ENCODE measurements at places on chromosomes 4 and X.

- DNase-seq: no peak
Measured at GRCh38 chr4:87360338-87360935, 30.6 kb downstream of the HSD17B11 start.

GRCh38 chrX:2928583-2929434 lies at the start of gene ARSD:
Gene ARSD, minus strand, starts transcription at chrX:2929339. Its CDS starts 64 bp downstream, at chrX:2929275.
- peak; percentile 10 for DNase-seq

DNA sequence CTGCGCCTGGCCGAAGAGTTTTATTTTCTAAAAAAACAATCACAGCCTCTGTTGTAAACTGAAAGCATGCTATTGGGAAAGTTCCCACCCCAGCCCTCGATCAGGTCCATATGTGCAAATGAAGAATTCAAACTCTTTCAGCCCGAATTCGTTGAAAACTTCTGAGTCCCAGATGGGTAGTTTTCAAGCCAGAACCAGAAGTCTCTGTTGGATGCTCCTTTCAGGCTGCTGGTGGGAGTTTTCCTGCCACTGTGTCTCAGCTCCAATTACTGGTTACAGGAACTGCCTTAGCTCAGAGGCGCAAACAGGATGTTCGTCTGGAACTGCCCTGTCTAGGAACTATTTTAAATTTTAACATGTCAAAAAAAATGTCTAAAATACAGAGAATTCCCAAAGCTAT lies 9.3 kb upstream of the ALG13 start:
- no peak for DNase-seq

- DNase-seq: no peak
Measured at GRCh38 chrX:100905620-100906019, 23.1 kb downstream of the XKRX start.

DNA sequence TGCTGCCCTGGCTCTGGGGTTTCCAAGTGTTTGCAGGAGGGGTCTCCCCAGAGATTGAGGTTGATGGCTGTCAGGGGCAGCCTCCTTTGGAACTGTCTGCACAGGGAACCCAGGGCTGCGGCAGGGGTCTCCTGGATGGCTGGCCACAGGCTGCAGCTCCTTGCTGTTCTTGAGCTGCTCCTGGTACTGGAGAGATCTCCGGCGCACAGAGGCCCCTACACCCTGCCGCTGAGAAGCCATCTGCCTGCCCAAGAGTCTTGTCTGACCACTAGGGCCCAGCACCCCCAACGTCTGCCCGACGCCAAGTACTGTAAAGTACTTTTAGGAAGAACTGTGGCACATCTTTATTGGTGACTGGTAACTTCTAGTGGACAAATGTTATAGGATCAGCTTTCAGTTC lies 13.5 kb downstream of the STIM2 start:
- no peak for DNase-seq

DNA sequence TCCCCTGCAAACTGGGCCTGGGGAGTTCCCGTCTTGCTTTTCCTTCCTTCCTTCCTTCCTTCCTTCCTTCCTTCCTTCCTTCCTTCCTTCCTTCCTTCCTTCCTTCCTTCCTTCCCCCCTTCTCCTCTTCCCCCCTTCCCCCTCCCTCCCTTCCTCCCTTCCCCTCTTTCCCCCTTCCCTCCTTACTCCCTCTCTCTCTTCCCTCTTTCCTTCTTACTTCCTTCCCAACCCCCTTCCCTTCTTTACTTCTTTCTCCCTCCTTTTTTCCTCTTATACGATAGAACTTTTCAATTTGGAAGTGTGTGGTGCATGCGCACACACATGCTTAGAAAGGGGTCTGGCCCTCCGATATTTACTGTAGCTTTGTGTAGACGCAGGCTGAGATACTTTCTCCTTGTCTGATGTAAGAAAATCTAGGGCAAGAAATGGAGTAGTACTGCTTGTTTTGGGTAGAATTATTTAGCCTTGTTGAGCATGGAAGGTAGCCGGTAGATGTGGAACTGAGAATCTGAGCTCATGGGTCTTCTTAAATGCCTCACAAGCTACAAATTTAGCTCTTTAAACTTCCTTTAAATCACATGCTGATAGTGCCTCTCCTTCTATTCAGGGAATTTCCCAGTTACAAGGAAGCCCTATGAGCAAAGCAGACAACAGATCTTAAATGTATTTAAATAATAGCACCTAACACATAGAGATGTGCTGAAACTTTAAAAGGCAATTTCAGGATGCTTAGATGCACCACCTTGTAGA lies 189.6 kb downstream of the GPAT3 start:
- no peak for DNase-seq

GRCh38 chrX:113741744-113742143 lies 842.1 kb upstream of the HTR2C start:
- DNase-seq: no peak
